ENCODE measurements at places on chromosomes 7 and 10. TPM values are rescaled to one million over a fixed set of nuclear protein-coding genes. Genes with fewer than 3 reads are reported as not detected.

Gene PIK3CG
- total RNA-seq, result 2.0 TPM

Gene FAM200A
- 3.5 TPM for total RNA-seq

Gene TYW1B
- total RNA-seq, result 4.3 TPM

Gene CLCN1
- not detected for total RNA-seq

Gene NPFFR1
- not detected for total RNA-seq

Gene ZNF488
- total RNA-seq, result 0.11 TPM

Gene CLDN15
- total RNA-seq, result 5.3 TPM

Gene TMEM60
- total RNA-seq, result 9.6 TPM

Gene AKR1C2
- 7.9 TPM for total RNA-seq

Gene GRIFIN
- total RNA-seq, result not detected

Gene GSTO2
- total RNA-seq, result 0.75 TPM

Gene ZNF479
- total RNA-seq, result not detected

Gene FANK1
- 0.50 TPM for total RNA-seq

Gene AGAP6
- total RNA-seq, result 12.0 TPM

Gene ZNF239
- total RNA-seq, result 5.5 TPM

Gene HPSE2
- 40.7 TPM for total RNA-seq

Gene MRLN
- total RNA-seq, result not detected

Gene PRSS37
- total RNA-seq, result not detected

Gene VSTM4
- 11.8 TPM for total RNA-seq

Gene GIMAP7
- total RNA-seq, result 19.5 TPM

Gene NANOS1
- total RNA-seq, result 8.0 TPM

Gene TRIM74
- 1.2 TPM for total RNA-seq

Gene PCLO
- total RNA-seq, result 2.9 TPM

Gene CROT
- 10.0 TPM for total RNA-seq

Gene GJD4
- total RNA-seq, result not detected

Gene IL6
- total RNA-seq, result 4.9 TPM

Gene NUTM2E
- total RNA-seq, result not detected

Gene NACAD
- total RNA-seq, result 7.5 TPM

Gene PARP12
- 20.6 TPM for total RNA-seq

Gene CLDN4
- 0.71 TPM for total RNA-seq

Gene CALHM1
- total RNA-seq, result not detected

Gene PNLIPRP1
- total RNA-seq, result not detected

Gene MALRD1
- 0.33 TPM for total RNA-seq

Measured in esophagus muscularis mucosa (tissue), 4 donors.